ENCODE measurements at places on chromosomes 13 and 19. TPM values are rescaled to one million over a fixed set of nuclear protein-coding genes. Genes with fewer than 3 reads are reported as not detected.

- no peak for DNase-seq
Measured at GRCh38 chr19:1873524-1874473, 10.4 kb upstream of the KLF16 start.

The SBK3 gene
- not detected for total RNA-seq

DNA sequence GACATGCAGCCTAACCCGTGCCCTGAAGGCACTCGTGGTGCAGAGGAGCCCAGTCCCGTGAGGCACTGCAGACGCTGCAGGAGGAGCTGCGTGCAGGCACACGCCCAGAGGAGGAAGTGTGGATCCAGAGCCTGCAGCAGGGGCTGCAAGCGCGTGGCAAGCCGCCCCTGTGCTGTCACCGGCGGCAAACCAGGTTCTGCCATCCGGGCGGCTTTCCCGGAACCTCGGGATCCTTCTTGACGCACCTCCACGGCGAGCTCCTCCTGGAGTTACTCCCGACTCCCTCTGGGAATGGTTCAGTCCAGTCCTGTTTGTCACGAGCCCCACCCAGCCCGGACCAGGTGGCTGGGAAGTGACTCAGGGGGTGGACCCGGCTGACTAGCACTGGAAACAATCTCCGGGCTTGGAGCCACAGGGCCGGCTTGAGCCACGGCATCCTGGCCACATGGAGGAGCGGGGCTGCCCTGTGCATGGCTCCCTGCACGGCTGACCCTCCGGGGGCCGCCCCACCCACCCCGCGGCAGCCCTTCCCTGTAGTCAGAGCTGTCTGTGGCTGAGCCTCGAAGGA, 10.2 kb downstream of the DPP9 start:
- peak; percentile 98 for DNase-seq

GRCh38 chr19:37966211-37966661, 59.2 kb downstream of the SIPA1L3 start:
- no peak for DNase-seq

GRCh38 chr19:3950871-3951861, 18.3 kb downstream of the NMRK2 start:
- no peak for DNase-seq

The CYSLTR2 gene
- total RNA-seq, result not detected

The HS6ST3 gene
- not detected for total RNA-seq

DNA sequence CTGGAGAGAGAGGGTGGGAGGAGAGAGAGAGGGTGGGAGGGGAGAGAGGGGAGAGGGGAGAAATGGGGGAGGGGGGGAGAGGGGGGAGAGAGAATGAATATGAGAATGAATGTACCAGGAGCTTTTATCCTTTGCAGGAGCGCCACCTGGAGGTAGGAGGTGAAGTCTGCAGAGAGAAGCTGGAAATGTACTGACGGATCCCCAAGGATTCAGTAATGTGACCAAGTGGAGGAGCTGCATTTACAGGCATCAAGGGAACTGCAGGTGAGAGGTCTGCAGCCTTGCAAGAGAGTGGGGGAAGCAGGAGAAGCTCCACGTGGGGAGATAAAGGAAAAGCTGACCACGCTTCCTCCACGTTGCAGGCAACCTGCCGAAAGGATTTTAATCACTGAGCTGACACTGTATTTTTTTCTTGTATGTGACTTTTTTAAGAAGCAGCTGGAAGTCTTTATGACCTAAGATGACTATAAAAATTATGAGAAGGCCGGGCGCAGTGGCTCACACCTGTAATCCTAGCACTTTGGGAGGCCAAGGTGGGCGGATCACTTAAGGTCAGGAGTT, 33.7 kb downstream of the VSTM1 start:
- peak; percentile 46 for DNase-seq

- no peak for DNase-seq
Measured at GRCh38 chr13:91270031-91270430, 77.5 kb upstream of the MIR17HG start.

DNA sequence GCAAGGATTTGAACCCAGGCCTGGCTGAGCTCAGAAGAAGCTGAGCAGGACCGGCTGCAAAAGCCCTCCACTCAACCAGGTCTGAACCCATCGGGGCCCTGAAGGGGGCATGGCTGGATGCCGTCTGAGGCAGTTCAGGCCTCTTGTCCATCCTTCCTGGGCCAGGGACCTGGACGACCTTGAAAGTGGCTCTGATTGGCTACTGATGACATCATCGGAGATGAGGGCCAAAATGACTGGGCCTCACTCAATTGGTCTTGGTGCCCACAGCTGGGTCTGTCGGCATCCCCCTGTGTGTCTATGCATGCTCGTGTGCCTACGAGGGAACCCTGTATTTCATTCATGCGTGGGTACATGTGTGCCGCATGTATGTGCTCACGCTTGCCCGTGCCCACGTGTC, 71.8 kb downstream of the PTPRS start:
- DNase-seq, result no peak

DNA sequence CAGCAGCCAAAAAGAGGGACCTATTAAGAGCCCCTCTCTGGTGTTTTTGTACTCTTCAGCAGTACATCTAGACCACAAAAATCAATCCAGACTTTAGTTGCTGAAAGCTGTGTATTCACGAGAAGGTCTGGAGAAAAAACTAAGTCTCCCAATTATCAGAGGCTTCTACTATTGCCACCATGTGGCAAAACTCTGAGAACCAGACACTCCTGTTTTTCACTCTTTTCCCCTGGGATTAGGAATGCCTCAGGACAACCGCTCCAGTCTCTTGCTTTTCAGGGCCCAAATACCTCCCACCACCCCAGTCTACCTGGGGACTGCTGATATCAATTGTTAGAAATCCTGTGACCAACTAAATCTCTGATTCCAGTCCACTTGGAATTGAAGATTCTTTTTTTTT, 30.1 kb upstream of the OBI1 start:
- DNase-seq, result no peak

The GJB6 gene
- total RNA-seq, result not detected

- DNase-seq, result no peak
Measured at GRCh38 chr19:54502518-54503048, at the start of gene LAIR2. Gene LAIR2, plus strand, starts transcription at chr19:54502831. Its CDS starts 88 bp downstream, at chr19:54502919.

The FXYD5 gene
- total RNA-seq, result 349 TPM

DNA sequence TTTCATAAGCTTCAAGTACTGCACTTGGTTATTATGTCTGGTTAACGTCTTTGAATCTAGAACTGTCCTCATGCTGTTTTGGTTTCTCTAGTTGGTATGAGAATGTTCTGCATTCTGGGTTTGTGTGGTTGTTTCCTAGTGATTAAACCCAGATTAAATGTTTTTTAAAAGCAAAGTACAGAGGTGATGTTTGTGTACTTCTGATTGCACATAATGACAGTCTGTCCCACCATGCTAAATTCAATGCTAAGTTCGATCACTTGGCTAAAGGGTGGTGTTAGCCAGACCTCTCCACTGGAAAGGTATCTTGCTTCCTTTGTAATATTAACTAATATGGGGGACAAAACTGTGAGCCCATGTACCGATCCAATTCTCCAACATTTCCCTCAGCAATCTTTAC, 14.6 kb downstream of the N4BP2L1 start:
- DNase-seq, result no peak

DNA sequence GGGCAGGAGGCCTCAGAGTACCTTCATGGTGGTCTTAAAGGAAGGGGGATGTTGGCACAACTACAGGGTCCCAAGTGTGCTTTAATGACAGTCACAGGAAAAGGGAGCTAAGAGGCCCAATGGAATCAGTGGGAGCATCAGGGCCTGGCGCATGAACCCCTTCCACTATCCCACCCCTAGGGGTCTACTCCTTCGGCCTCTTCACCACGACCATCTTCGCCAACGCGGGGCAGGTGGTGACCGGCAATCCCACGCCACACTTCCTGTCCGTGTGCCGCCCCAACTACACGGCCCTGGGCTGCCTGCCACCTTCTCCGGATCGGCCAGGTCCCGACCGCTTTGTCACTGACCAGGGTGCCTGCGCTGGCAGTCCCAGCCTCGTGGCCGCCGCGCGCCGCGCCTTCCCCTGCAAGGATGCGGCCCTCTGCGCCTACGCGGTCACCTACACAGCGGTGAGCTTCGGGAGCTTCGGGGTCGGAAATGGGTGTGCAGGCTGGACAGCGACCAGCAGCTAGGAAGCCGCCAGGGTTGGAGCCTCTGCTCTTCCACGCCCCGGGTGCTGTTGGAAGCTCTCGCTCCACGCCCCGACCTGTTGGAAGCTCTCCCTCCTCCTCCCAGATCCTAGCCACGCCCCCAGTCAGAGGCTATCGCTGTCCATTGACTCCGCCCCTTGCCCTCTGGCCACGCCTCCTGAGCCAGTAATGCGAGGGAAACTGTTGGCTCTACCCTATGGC, 6.0 kb downstream of the PLPPR2 start:
- no peak for DNase-seq

DNA sequence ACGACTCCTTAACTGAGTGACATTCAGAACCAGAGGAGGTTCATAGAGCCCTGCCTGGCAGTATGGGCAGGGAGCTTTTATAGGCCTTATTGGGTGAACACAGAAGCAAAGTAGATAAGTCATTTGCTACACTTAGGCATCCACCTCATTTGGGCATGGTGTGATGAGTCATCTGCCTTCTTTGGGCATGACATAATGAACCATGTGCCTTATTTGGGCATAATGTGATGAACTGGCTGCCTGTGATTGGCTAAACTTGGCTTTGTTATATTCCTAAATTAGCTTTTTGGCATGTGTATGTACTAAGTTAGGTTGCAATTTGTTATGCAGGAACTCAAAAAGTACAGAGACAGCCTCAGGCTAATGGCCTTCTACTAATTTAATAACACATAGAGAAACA, 2210.2 kb upstream of the PCDH20 start:
- DNase-seq, result no peak

DNA sequence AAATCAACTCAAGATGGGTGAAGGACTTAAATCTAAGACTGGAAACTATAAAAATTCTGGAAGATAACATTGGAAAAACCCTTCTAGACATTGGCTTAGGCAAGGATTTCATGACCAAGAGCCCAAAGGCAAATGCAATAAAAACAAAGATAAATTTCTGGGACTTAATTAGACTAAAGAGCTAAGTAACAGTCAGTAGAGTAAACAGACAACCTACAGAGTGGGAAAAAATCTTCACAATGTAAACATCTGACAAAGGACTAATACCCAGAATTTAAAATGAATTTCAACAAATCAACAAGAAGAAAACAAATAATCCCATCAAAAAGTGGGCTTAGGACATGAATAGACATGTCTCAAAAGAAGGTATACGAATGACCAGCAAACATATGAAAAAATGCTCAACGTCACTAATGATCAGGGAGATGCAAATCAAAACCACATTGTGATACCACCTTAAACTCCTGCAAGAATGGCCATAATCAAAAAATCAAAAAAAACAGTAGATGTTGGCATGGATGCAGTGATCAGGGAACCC, 6.3 kb upstream of the RFX1 start:
- no peak for DNase-seq

The ZNF616 gene
- total RNA-seq, result 10.0 TPM

DNA sequence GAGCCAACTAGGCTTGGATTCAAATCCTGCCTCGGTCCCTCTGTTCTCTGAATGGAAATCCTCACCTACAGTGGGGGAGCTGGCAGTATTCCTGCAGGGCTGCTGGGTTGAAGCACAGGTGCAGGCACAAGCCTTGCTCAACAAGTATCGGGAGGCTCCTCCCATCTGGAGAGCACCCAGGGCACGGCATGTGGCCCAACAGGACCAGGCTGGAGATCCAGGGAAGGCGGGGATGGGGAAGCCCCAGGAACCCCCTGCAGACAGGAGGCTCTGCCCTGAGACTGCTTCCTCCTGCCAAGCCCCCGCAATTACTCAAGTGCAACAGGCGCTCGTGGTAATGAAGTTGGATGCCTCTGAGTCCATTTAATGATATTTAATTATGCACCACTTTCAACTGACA, 128.0 kb upstream of the VSTM2B start:
- no peak for DNase-seq

GRCh38 chr13:47628666-47629065, 372.4 kb downstream of the SUCLA2 start:
- peak; percentile 6 for DNase-seq

The PLPP2 gene
- total RNA-seq, result 14.7 TPM

- DNase-seq, result no peak
Measured at GRCh38 chr13:58495668-58496067, 864.1 kb downstream of the PCDH17 start.

- DNase-seq, result no peak
Measured at GRCh38 chr13:58869566-58869965, 1238.0 kb downstream of the PCDH17 start.

The ZNF549 gene
- 4.4 TPM for total RNA-seq

The LGALS14 gene
- total RNA-seq, result not detected

DNA sequence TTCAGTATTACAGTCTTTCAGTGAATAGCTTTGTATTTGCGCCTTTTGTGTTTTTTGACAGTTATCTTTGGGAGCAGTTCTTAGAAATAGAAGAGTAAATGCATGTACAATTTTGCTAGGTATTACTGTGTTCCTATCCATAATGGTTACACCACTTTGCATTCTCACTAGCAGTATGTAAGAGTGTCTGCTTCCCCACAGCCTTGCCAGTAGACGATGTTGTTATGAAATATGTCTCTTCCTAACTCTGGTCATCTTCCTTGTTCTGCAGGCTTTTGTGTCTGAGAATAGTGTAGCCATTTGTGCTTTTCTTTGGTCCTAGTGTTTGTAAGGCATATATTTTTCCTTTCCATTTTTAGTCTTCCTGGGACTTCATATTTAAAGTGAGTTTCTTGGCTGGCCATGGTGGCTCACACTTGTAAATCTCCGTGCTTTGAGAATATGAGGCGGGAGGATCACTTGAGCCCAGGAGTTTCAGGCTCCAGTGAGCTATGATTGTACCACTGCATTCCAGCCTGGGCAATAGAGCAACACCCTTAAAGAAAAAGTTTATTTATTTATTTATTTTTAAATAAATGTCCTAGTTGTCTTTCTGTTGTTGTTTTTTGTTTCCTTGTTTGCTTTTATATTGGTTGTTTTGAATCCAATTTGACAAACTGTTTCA, 140.3 kb downstream of the PDS5B start:
- DNase-seq, result no peak

DNA sequence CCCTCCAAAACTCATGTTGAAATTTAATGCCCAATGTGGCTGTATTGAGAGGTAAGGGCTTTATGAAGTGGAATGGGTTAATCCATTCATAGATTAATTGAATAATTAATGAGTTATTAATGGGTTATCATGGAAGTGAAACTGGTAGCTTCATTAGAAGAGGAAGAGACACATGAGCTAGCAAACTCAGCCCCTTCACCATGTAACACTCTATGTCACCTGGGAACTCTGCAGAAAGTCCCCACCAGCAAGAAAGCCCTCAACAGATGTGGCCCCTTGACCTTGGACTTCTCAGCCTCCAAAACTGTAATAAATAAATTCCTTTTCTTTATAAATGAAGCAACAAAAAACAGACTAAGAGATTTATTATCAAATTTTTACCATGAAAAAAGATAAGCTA, 223.5 kb downstream of the KLF12 start:
- no peak for DNase-seq

The GIPR gene
- 0.13 TPM for total RNA-seq

GRCh38 chr13:84570831-84571230, 688.6 kb upstream of the SLITRK1 start:
- peak; percentile 30 for DNase-seq

The OR7D2 gene
- total RNA-seq, result not detected

- no peak for DNase-seq
Measured at GRCh38 chr19:29851769-29852521, 40.2 kb downstream of the CCNE1 start.

- DNase-seq, result no peak
Measured at GRCh38 chr19:58399903-58400302, 4.4 kb downstream of the RNF225 start.

Measured in HFFc6 (cell line).